ENCODE measurements at places on chromosomes 3 and 15.

GRCh38 chr3:42666022-42666421 is 12.5 kb downstream of the ZBTB47 start:
- no peak for DNase-seq

- no peak for DNase-seq
These were observed 53.2 kb downstream of the ACAD9 start for GRCh38 chr3:128932516-128933212.

DNA sequence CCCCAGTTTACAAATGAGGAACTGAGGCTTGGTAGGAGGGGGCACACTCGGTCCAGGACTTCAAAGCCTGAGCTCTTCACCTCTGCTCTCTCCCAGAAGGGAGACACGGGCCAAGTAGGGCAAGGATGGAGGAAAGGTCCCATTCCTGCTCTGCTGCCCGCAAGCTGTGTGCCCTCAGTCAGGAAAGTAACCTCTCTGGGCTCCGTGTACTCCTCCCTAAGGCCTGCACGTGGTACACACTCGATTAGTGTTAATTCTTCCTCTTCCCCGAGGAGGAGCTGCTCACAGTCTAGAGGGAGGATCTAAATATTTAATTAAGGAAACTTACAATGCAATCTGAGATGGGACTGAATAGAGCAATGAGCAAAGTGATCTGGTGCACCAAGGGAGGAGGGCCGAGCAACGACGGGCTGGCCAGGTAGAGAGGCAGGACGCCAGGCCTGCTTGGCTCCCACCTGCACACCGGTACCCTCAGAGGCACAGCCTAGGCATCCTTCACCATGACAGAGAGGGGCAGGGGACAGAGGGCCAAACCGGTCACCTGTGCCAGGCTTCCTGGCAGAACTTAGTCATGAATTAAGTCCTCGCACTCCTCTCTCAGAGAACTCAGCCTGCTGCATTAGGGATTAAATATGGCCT is 47.2 kb upstream of the IQSEC1 start:
- no peak for DNase-seq

DNA sequence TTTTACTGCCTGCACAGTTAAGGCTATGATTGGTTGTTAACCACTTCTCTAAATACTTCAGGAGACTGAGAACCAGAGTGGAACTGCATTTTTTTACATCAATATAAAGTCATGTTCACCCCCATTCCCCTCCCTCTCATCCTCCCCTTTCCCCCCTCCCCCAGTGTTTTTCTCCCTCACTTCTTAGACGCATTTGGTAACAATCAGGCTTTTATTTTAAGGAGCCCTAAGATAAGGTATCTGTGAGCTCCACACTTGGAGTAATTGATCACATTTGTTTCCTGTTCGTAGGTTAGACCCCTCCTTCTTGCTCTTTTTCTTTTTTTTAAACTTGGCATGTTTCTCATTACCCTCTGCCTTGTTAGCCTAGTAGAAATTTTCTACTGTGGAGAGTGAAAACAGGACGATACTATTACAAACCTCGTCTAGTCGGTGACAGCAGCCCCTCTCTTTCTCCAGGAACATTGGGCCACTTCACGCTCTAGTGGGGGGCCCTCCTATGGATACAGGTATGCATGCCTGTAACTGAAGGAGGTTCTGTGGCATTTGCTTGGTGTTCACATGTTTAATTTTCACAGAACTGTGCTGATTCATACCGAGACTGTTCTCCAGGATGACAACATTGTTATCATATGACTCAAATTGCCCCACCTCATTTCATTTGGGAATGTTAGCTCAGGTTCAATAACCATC is 314.4 kb downstream of the MECOM start:
- DNase-seq = no peak
